ENCODE measurements at places on chromosomes 12 and 14. TPM values are rescaled to one million over a fixed set of nuclear protein-coding genes. Genes with fewer than 3 reads are reported as not detected.

KRT4 gene
- total RNA-seq, result not detected

RNASE9 gene
- total RNA-seq, result 0.24 TPM

CELA1 gene
- total RNA-seq, result not detected

PROX2 gene
- 0.31 TPM for total RNA-seq

MARCHF9 gene
- 3.5 TPM for total RNA-seq

TAS2R9 gene
- not detected for total RNA-seq

KLRC1 gene
- total RNA-seq, result not detected

DNA sequence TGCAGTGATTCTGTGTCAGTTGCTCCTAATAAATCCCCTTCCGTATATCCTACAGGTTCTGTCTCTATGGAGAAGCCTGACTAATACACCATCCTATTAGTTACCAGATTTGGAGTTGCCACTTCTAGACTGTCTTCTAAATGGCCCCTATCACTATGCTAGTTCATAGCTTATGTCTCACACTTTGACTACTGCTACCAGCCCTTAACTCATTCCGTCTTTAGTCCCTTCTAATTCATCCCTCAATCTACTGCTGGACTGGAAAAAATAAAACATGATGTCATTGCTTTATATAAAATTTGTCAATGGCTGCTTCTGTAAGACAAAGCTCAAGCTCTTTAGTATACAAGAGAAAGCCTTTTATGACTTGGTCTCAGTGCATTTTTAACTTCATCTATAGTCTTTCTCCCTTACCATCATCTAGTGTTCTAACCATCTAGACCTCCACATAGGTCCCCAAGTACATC lies 99.5 kb downstream of the PPP1R12A start:
- no peak for DNase-seq

GRCh38 chr14:24665440-24665991 lies 31.5 kb upstream of the GZMB start:
- no peak for DNase-seq

GRCh38 chr14:61647704-61648103 lies 47.6 kb upstream of the HIF1A start:
- DNase-seq, result no peak

DNA sequence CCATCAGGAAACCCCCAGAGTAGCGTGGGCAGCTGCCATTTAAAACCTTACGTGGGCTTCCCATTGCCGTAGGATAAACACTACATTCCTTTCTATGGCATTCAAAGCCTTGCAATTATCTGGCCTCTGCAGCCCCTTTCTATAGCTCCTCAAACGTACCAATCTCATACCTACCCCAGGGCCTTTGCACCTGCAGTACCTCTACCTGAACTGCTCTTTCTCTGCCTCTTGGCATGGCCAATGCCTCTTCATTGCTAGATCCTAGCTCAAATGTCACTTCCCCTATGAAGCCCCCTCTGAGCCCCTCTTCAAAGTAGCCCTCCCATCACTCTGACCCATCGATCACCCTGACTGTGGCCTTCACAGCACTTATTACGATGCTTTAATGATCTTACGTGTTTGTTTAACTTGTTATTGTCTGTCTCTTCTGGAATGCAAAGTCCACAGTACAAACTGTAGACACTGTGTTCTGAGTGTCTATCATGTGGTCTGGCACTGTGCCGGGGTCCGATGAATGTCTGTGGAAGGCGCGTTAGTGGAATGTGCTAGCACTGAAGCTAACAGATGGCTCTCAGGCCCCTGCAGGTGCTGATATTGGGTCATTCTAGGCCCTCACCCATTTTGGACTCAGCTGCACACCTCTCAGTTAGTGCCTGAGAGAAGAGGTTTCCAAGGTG lies 157.3 kb upstream of the NOS1 start:
- no peak for DNase-seq
